ENCODE measurements at places on chromosomes 1 and 21. TPM values are rescaled to one million over a fixed set of nuclear protein-coding genes. Genes with fewer than 3 reads are reported as not detected.
A peak's percentile ranks its signal among the peaks of the same experiment; 100 is the strongest.

DNA sequence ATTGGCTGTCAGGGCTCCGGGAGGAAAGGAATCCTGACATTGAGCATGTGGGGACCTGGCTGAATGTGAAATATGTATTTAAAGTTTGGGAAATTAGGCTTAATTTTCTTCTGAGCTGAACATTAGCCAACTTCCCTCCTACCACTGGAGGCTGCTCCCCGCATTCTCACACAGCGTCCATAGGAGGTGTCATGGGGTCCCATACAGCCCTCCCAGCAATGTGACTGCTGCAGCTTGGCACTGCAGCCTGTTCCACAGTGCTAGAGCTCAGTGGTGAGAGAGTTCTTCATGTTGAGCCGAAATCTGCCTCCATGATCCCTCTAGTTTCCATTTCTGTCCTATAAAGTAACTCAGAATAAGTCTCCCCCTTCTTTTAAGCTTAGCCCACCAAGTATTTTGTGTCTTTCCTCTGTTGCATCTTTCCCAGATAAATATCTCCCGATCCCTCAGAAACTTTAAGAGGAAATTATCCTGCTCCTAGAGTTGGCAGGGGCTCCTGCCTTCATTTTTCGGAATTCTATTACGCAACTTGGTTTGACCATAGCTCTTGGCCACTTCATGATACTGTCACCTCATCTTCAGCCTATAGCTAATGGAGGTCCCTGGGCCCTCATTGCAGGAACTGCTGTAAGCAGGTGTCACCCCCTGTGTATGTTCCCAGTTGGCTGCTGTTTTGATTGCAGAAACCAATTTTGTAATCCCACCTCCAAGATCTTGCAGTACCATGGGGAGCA, 2.0 kb downstream of the FCRL6 start:
- H3K27ac ChIP-seq, result no peak overlapping the region
- no peaks in the 10 kb centered on the region for H3K4me1 ChIP-seq
- H3K27me3 ChIP-seq, result no peaks in the 10 kb centered on the region
- no peak overlapping the region for H3K4me3 ChIP-seq

GRCh38 chr1:1360506-1361169, 2.3 kb upstream of the MXRA8 start:
- no peak overlapping the region for H3K27ac ChIP-seq
- no peaks in the 10 kb centered on the region for H3K27me3 ChIP-seq
- no peaks in the 10 kb centered on the region for H3K36me3 ChIP-seq
- no peaks in the 10 kb centered on the region for H3K4me1 ChIP-seq
- H3K4me3 ChIP-seq, result no peak overlapping the region
- no peak for DNase-seq

DNA sequence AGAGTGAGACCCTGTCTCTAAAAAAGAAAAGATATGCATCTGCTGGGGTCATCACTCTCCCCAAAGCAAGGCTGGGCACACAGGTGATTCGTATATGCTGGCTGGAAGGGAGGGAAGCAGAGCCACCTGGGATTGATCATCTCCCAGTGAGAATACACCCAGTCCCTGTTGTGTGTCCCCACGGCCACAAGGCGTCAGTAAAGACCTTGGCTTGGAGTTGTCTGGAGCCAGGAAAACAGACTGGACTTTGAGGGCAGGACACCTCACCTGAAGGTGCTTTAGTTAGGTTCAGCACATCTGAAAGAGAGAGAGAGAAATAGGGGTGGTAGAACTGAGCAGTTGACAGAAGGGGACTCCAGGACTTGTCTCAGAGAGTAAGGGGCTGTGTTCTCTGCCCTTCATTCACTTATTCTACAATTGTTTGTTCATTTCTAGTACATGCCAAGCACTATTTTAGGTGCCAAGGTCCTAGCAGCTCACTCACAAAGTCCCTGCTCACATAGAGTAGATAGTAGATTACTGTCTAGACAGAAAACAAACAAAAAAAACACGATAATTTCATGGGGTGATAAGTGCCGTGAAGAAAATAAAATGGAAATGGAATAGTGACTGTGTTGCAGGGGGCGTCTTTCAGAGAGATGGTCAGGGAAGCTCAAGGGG, 13.5 kb downstream of the CITED4 start:
- DNase-seq, result peak; percentile 79
- no peaks in the 10 kb centered on the region for H3K36me3 ChIP-seq
- H3K27me3 ChIP-seq, result no peaks in the 10 kb centered on the region

DNA sequence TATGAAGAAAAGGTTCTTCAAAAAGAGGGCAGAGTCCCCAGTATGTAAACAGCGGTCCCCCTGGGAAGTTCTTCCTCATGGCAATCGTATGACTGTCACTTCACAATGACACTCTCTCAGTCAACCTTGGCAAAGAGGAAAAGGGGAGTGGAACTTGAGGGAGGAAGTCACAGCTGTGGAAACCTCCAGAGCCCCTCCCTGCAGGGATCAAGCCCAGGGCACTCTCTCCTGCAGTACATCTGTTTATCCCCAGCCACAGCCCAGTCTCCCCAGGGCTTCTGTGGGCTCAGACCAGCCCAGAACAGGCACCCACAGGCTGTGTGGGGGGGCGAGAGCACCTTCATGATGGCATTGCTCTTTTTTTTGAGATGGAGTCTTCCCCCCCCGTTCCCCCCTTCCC, 2.0 kb downstream of the ATP13A2 start:
- H3K27me3 ChIP-seq, result no peaks in the 10 kb centered on the region
- no peak for DNase-seq
- no peaks in the 10 kb centered on the region for H3K36me3 ChIP-seq
- no peak overlapping the region for H3K27ac ChIP-seq

DNA sequence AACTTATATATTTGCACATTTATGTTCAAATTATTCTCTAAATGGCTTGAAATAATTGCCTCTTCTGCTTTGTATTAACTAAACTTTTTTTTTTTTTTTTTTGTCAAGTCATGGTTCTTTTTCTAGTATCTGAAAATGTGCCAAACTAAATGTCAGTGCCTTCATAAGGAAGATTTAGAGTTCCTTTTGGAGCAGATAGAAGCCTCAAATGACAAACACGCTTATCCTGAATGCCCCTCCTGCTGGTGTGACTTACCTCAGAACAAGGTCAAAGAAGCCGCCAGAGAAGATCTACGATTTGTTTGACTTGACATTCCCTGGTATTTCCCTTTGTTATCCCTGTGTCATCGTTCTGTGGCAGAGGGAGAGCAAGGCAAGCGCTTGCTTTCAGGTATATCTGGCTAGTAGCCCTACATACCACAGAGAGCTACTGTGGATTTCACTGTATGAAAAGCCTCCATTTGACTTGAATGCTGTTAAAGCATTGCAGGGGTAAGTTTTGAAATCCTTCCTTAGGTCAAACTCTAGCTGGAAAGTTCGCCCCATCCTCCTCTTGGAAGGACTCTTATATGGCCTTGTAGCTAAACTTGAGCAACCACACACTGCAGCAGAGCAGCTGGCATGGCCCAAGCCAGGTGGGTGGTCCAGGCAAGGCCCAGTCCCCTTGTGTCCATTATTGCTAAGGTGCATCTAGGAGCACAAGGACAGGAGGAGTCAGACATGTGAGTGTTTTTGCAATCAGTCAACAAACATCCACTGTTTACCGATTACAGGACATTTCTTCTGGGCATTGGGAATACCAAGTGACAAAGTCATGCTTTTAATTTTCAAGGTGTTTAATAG, 285.4 kb upstream of the USP25 start:
- peak overlapping the region; percentile 54 for H3K4me3 ChIP-seq
- H3K27me3 ChIP-seq, result no peaks in the 10 kb centered on the region
- no peaks in the 10 kb centered on the region for H3K4me1 ChIP-seq
- peak; percentile 81 for DNase-seq

DNA sequence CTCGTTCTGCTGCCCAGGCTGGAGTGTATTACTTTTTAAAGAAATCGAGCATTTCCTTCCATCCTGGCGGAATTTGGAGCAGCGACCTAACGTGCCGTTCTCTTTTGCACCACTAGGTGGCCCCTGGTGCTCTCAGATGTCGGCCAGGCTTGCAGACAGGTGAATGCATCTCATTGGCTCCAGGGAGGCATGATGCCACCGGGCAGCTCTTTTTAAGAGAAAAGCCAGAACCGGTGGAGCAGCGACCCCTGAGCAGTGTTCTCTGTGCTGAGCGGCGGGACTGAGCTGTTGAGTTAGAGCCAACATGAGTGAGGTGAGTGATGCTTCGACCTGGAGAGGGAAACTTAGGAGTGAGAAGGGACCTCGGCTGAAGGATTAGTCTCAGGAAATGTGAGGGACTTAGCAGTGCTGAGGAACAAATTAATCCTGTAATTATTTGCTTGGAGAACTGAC, at the start of gene PCP4:
PCP4 (plus strand) TSS at position 241 of the 453 bp plus-strand sequence; CDS start at position 305, 64 bp downstream.
- peak; percentile 56 for DNase-seq
- no peaks in the 10 kb centered on the region for H3K27me3 ChIP-seq
- no peaks in the 10 kb centered on the region for H3K4me1 ChIP-seq
- H3K36me3 ChIP-seq, result no peaks in the 10 kb centered on the region
- H3K27ac ChIP-seq, result no peak within 1 kb of the TSS
- H3K4me3 ChIP-seq, result no peak within 1 kb of the TSS

DNA sequence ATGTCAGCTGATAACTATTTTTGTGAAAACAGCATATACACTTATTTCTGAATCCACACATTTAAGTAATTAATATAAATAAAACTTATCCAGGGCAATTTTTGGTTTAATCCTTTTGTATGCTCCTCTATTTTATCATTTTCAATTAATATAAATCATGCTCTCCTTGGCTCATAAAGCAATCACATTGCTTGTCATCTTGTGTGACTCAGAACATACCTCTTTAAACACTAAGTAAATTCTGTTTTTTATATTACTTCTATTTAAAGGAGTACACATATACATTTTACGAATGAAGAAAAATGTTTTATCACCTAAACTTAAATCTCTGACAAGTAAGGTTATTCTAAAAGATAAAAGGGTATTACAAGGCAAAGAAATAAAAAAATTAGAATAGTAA, 175.3 kb downstream of the USH2A start:
- no peaks in the 10 kb centered on the region for H3K36me3 ChIP-seq
- H3K27me3 ChIP-seq, result no peaks in the 10 kb centered on the region
- no peak overlapping the region for H3K27ac ChIP-seq
- H3K4me1 ChIP-seq, result no peaks in the 10 kb centered on the region
- no peak for DNase-seq

DNA sequence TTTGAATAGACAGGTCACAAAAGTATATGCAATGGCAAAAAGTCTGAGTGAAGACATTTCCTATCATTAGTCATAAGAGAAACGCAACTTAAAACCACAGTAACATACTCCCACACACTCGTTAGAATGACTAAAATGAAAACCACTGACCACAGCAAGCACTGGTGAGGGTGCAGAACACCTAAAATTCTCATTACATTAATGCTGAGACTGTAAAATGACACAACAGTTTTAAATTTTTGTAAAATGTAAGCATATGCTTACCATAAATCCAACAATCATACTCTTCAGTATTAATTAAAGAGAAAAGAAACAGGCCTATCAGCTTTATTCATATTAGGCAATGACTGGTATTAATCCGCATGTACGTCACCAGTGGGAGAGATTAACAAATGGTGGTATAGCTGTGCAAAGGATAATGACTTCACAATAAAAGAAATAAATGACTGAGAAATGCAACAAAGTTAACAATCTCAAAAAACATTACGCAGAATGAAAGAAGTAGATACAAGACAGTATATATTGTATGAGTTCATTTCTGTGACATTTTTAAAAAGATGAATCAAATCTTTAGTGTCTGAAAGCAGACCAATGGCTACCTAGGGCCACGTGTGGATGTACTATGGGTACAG, 253.5 kb downstream of the AKT3 start:
- no peak overlapping the region for H3K4me3 ChIP-seq
- H3K27me3 ChIP-seq, result no peaks in the 10 kb centered on the region
- H3K4me1 ChIP-seq, result no peaks in the 10 kb centered on the region
- no peak overlapping the region for H3K27ac ChIP-seq

DNA sequence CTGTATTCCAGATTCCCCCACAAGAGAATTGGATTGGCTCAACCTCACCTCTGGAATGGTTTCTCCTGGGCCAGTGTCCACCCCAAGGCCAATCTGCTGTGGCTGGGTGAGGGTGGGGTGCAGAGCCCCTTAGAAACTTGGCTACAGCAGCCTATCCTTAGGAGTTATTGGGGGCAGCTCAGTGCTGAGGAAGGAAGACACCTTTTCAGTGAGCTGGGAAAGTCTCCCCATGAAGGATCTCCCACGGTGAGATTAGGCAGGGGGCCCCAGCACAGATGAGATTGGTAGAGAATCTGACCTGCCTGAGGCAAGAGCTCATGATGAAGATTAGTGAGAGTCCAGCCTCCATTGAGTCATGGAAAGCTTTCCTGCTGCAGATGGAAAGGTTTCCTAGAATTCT, 78.4 kb downstream of the CCDC185 start:
- no peaks in the 10 kb centered on the region for H3K36me3 ChIP-seq
- no peak overlapping the region for H3K4me3 ChIP-seq
- no peak for DNase-seq
- no peaks in the 10 kb centered on the region for H3K27me3 ChIP-seq
- no peak overlapping the region for H3K27ac ChIP-seq

- no peaks in the 10 kb centered on the region for H3K4me1 ChIP-seq
- no peak for DNase-seq
- no peaks in the 10 kb centered on the region for H3K27me3 ChIP-seq
These were observed 556 bp downstream of the IFI44 start for GRCh38 chr1:78650114-78650660.

DNA sequence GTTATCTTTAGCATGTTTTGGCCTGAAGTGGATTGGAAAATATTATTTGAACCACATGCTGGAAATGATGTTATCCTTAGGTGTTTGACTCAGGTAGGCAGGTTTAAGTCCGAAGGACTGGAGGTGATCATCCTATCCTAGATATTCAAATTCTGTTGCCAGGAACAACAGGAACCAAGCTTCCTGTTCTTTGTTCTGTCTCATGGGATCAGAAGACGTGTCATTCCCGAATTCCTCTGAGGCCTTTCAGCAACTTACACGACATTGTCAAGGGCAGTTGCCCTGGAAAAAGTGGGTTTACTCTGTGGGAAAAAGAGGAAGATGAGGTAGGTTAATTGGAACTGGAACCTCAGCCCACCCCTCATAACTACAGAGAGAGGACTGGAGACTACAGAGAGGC, 36.6 kb downstream of the SLAMF6 start:
- H3K4me3 ChIP-seq, result no peak overlapping the region
- no peaks in the 10 kb centered on the region for H3K36me3 ChIP-seq
- no peaks in the 10 kb centered on the region for H3K27me3 ChIP-seq

- no peaks in the 10 kb centered on the region for H3K36me3 ChIP-seq
- no peak for DNase-seq
- no peak overlapping the region for H3K27ac ChIP-seq
- H3K27me3 ChIP-seq, result no peaks in the 10 kb centered on the region
- H3K4me1 ChIP-seq, result no peaks in the 10 kb centered on the region
These were observed 36.7 kb upstream of the PLXNA2 start for GRCh38 chr1:208280681-208281450.

DNA sequence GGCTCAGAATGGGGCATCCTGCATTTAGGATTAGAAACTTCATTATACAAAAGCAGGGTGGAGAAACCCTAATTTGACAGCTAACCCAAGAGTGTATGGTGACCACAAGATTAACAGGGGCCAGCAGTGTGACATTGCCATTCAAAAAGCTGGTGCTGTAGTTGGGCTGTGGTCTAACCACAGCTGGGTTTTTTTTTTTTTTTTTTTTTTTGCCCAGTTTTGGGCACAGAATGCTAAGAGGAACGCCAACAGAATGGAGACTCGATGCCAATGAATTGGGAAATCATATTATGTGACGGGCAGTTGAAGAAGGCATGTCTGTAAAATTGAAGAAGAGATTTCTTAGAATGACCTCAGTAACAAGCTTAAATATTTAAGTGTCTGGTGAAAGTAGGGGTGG, 58.4 kb downstream of the NFIA start:
- no peak for DNase-seq
- no peaks in the 10 kb centered on the region for H3K27me3 ChIP-seq
- peak overlapping the region; percentile 52 for H3K27ac ChIP-seq
- no peaks in the 10 kb centered on the region for H3K36me3 ChIP-seq
- no peak overlapping the region for H3K4me3 ChIP-seq
- peaks cover 5% of the 10 kb centered on the region for H3K4me1 ChIP-seq

The KCNT2 gene
- 8.4 TPM for total RNA-seq

The SPRR1A gene
- not detected for total RNA-seq

All from right lobe of liver (tissue), 6 donors.